Stimulated activated CD4-positive, alpha-beta T cell treated with anti-CD3 and anti-CD28 coated beads, Interleukin-4, amount 100 ng/mL, for 4 hours (primary cell): ENCODE measurements at places on chromosomes 6 and 20.
A peak's percentile ranks its signal among the peaks of the same experiment; 100 is the strongest.

- DNase-seq: no peak
Observed at GRCh38 chr6:13012296-13012695, 295.7 kb downstream of the PHACTR1 start.

GRCh38 chr6:82080767-82081166 lies 166.8 kb downstream of the IBTK start:
- DNase-seq: no peak

- no peak for DNase-seq
Observed at GRCh38 chr6:52317211-52317610, 32.7 kb upstream of the MCM3 start.

- DNase-seq: no peak
Observed at GRCh38 chr6:158758451-158758860, 60.7 kb downstream of the EZR start.

GRCh38 chr20:61120595-61121515 lies 131.2 kb upstream of the CDH4 start:
- DNase-seq: peak; percentile 14

GRCh38 chr20:11436113-11436905 lies 481.4 kb upstream of the BTBD3 start:
- no peak for DNase-seq

DNA sequence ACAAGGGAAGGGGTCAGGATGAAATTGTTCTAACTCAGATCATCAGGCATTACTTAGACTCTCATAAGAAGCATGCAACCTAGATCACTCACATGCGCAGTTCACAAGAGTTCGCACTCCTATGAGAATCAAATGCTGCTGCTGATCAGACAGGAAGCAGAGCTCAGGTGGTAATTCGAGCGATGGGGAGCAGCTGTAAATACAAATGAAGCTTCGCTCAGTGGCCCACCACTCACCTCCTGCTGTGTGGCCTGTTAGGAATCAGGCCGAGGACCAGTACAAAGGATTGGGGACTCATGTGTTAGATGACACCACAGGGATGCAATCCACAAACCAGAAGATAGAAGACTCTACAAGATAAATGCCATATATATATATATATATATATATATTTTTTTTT lies 31.5 kb upstream of the TOP1 start:
- no peak for DNase-seq

GRCh38 chr20:44810061-44810390 lies 320 bp downstream of the RIMS4 start:
- no peak for DNase-seq

GRCh38 chr6:55266896-55267295 lies 60.4 kb upstream of the GFRAL start:
- no peak for DNase-seq

GRCh38 chr20:49172413-49172812 lies 15.7 kb downstream of the STAU1 start:
- DNase-seq: no peak

DNA sequence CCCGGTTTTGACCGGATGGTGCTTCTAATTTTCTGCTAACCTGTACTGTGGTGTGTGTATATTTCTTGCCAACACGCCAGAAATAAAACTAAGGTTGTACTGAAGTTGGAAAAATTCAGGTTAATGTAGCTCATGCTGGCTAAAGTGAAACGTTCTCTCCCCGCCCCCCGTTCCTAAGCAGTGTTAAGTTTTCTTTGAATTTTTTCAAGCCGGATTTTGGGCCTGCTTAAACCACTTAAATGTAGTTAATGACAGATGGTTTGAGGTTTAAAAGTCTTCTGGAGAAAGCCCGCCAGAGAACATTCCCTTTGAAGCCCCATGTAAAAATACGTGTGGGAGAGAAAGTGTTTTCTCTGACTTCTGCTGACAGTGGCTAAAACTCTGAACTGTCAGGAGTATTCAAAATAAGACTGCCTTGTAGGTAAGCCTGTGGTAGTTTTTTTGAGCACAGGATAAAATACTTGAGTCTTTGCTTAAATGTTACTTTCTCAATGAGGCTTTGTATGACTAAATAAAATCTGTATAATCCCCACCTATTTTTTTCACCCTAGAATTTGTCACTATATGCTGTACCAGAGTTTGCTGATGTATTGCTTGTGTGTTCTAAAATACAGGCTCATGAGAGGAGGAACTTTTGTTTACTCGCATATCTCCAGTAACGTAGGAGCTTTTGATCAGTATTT lies 101.3 kb downstream of the OR2B2 start:
- no peak for DNase-seq

DNA sequence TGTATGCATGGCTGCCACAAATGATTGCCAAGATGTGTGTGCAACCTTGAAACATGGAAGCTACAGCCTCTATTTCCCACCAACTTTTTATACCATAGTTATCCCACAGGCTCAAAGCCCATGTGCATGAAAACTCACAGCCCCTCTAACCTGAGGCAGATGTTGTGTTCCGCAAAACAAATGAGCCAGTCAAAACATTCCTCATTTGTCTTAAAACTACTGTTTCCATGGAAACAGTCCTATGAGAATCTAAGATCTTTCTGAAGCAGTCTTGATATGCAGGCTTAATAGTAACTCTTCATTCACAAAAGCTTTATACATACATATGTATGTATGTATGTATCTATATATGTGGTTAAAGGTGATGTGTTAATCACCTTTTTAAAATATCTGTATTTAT lies 31.2 kb upstream of the MANEA start:
- DNase-seq: no peak

- DNase-seq: no peak
Observed at GRCh38 chr20:3081641-3082040, 2.9 kb downstream of the AVP start.

- no peak for DNase-seq
Observed at GRCh38 chr6:169215201-169215681, 38.4 kb downstream of the THBS2 start.

DNA sequence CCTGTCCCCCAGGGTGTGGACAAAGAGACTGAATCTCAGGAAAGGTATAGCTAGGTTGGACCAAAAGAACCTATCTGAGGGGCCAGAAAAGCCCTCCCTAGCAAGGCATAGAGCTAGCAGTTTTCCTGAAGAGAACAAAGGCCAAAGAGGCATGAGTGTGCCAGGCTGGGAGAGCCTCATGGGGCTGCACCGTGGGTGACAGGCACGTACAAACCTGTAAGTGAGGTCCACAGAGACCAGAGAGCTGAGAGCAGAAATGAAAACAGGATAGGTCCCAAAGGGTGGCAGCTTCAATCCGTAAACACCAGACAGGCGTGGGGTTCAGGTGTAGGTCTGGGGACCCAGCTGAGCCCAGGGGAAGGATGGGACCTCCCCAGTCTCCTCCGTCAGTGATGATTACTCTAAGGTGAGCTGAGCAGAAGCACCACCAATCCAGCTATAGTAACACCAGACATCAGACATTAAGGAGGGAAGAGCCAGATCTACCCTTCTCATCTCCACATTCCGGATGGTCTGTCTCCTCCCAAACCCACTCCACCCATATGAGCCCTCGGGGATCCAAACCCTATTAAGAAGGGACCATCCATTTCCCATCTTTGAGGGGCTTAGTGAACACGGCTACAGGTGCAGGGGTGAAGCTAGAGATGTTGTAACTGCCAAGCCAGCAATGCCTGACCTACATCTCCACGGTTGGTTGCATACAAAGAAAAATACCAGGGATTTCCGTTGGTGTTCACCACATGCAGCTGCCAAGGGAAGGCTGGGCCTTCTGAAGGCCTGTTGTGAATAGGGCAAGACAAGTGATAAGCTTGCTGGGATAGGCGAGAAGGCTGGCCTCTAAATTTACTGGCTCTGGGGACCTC lies 38.3 kb downstream of the BCL2L1 start:
- DNase-seq: no peak

- no peak for DNase-seq
Observed at GRCh38 chr6:23154159-23154558, 584.8 kb downstream of the HDGFL1 start.

GRCh38 chr6:37517411-37517812 lies 17.7 kb upstream of the CCDC167 start:
- DNase-seq: peak; percentile 55

DNA sequence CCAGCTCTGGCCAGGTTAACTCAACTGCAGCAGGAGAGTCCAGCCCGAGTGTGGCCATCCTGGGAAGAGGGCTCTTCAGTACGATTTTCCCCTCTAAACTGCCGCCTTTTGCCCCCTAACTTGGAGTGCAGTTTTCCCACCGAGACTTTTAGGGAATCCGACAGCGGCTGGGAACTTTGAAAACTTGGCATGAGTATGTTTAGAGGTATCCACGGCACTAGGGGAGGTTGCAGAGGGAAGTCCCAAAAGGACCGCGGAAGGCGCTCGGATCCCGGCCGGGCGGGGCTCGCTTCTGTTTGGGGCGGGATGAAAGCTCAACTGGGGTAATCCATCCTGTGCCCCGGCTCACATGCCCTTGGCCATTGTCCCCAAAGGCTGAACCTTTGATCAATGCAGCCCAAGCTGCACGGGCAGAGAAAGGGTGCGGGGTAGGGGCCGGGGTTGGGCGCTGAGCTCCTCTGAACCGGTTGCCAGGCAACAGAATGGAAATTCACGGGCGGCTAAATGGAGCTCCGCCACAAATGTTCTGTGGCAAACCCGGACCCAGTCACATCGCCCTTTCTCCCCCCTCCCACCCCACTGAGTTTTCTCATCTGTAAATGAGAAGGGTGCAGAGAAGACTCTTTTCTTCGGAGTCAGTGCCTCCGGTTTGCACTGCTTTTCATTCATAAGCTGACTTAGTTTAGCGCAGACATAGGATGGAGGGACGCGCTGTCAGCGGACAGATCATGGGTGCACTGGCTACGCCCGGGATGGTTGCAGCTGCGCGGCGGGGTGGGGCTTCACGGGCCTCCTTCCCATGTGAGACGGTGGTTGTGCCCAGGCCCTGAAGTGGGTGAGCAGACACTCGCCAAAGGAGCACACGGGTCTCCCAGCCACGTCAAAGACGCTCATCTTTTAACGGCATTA lies 2.3 kb downstream of the BMP6 start:
- peak; percentile 4 for DNase-seq

- DNase-seq: no peak
Observed at GRCh38 chr6:143283887-143284645, 166.4 kb downstream of the ADAT2 start.

GRCh38 chr6:41162687-41163418 lies at the start of gene TREM2:
Gene TREM2, minus strand, starts transcription at chr6:41163116. Its CDS starts 34 bp downstream, at chr6:41163082.
- DNase-seq: no peak

DNA sequence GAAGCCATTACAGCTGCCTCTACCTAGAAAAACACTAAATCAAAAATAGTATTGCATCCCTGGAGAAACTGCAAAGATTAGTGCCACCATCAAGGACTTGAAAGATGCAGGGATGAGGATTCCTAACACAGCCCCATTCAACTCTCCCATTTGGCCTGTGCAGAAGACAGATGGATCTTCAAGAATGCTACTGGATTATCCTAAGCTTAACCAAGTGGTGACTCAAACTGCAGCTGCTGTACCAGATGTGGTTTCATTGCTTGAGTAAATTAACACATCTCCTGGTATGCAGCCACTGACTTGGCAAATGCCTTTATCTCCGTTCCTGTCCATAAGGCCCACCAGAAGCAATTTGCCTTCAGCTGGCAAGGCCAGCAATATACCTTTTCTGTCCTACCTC lies 117.4 kb downstream of the TBC1D32 start:
- DNase-seq: no peak

DNA sequence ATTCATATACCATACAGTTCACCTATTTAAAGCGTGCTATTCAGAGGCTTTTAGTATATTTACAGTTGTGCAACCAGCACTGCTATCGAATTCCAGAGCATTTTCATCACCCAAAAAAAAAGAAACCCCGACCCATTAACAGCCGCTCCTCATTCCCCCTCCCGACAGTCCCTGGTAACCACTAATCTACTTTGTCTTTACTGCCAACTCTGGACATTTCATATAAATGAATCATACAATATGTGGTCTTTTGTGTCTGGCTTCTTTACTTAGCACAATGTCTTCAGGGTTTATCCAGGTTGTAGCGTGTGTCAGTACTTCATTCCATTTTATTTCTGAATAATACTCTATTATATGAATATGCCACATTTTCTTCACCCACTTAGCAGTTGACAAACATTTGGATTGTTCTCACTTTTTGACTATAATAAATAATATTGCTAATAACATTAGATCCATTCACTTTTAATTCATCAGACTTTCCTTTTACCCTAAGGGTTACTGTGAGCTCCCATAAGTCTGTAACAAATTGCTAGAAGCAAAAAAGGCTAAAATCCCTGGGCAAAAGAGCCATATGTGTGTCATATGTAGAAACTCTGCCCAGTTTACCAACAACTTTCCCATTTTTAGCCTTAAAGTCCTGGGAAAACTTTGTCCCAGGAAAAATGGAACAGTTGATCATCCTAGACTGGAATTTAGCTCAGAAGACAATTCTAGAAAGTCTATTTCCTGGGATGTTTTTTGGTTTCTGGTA lies 23.2 kb upstream of the ROS1 start:
- no peak for DNase-seq

DNA sequence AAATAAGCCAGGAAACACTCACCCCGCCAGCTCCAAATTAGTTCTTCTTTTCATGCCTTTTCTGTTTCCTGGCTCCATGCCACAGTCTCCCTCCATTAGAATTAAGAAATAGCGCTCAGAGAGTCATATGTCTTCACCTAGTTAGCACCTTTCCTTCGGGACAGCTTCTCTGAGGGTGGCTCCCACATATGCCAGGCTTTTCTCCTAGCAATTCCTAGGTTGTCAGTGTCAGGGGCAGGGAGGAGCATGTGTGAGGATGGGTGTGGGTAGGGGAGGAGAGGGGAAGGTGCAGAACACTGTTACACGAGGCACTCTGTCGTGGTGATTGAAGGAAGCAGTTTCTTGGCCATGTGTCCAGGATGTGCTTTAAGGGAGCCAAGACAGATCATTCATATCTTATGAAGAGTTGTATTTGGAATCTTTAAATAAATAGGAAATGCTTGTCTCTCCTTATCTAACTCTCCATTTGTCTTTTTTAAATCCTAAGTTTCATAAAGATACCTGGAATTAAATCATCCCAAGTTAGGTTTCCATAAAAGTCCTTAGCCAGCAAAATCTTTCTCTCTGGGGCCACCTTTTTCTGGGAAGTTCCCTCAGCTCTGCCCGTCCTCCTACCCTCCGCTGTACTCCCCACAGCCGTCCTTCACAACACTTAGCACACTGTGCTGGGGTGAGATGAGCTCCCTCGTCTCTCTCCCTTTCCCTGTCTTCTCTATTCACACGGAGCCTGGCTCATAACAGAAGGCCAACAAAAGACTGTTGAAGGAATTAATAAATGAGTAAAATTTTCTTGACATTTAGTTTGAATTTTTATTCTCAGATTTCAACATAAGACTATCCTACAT lies 361.0 kb downstream of the CD83 start:
- no peak for DNase-seq

- no peak for DNase-seq
Observed at GRCh38 chr6:126383203-126383602, 43.3 kb downstream of the CENPW start.
